Vagina (tissue), 2 donors: ENCODE measurements at places on chromosomes 6 and 20.

GRCh38 chr6:87971605-87972262, 75.9 kb upstream of the SPACA1 start:
- no peak for DNase-seq

DNA sequence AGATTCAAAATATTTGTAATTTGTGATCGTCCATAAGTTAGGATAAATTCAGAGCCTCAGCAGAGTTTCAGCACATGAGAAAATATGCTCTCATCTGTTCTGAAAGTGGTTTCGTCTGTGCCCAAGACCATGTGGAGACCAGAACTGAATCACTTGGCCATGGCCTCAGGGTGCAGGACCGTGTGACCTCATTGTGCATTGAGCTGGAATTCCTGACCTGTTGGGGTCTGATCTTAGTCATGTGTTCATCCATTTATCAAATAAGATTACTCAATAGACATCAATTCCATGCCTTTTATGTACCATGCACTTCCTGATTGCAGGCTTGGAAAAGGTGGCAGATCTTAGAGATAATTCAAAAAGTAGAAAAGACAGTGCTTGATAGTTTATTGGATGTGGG, 680.5 kb downstream of the QKI start:
- peak; percentile 40 for DNase-seq

- DNase-seq = no peak
These were observed 33.0 kb downstream of the HDDC2 start for GRCh38 chr6:125268765-125269164.

- DNase-seq = no peak
These were observed 52.4 kb upstream of the ERVFRD-1 start for GRCh38 chr6:11163932-11164331.

GRCh38 chr20:62758226-62758912, 37.9 kb upstream of the MRGBP start:
- DNase-seq = no peak

DNA sequence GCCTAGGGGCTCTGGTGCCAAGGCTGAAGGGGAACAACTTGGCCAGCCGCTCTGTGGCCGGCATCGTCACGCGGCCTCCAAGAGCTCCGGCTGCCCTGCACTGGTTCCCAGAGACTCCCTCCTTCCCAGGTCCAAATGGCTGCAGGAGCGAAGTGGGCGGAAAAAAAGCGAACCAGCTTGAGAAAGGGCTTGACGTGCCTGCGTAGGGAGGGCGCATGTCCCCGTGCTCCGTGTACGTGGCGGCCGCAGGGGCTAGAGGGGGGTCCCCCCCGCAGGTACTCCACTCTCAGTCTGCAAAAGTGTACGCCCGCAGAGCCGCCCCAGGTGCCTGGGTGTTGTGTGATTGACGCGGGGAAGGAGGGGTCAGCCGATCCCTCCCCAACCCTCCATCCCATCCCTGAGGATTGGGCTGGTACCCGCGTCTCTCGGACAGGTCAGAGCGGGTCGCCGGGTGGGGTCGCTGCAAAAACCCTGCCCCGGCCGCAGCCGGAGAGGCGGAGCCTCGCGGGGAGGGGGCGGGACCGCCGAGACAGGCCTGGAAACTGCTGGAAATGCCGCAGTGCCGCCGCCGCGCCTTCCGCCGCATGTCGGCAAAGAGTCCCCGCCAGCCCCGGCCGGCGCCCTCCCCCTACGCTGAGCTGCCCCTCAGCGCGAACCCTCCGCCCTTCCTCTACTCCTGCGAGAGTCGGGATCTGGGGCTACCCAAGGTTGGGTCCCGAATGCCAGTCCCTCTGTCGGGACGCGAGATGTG, 814 bp upstream of the HSP90AB1 start:
- no peak for DNase-seq

DNA sequence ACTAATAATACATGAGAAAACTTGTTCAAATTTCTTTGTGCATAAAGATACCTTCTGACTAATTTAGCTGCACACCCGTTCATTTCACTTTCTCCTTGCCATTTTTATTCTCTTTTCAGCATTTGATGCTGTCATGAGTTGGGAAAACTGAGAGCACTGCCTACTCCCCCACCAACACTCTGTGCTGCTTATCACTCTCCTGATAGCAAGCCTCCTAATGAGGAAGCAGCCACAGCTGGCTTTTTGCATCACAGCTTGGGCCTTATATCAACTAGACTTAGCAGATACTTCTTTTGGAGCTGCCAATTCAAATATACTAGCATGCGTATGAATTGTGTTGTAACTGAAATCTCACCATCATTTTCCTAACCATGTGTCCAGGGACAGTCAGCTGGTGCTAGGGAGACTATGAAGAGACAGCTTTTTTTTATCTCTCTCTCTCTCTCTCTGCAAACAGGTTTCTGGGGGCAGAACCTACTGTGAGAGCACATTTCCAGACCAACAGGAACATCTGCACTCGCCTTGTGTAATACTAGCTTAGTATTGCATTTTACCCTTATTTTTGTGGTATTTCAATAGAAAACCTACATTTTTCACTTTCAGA, 699.0 kb downstream of the KHDRBS2 start:
- no peak for DNase-seq

DNA sequence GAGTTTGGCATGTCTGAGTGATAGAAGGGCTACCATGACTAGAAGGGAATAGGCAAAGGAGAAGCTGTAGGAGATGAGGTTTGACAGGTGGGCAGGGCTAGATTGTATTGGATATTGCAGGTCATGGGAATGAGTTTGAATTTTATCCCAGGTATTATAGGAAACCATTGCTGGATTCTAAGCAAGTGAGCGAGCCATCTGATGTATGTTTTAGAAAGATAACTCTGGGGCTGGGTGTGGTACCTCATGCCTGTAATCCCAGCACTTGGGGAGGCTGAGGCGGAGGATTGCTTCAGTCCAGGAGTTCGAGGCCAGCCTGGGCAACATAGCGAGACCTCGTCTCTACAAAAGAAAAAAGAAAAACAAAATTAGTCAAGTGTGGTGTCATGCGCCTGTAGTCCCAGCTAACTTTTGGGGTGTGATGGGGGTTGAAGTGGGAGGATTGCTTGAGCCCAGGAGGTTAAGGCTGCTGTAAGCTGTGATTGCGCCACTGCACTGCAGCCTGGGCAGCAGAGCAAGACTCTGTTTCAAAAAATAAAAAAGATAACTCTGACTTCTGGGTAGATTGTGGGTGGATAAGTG, 16.9 kb downstream of the STK4 start:
- DNase-seq = no peak

DNA sequence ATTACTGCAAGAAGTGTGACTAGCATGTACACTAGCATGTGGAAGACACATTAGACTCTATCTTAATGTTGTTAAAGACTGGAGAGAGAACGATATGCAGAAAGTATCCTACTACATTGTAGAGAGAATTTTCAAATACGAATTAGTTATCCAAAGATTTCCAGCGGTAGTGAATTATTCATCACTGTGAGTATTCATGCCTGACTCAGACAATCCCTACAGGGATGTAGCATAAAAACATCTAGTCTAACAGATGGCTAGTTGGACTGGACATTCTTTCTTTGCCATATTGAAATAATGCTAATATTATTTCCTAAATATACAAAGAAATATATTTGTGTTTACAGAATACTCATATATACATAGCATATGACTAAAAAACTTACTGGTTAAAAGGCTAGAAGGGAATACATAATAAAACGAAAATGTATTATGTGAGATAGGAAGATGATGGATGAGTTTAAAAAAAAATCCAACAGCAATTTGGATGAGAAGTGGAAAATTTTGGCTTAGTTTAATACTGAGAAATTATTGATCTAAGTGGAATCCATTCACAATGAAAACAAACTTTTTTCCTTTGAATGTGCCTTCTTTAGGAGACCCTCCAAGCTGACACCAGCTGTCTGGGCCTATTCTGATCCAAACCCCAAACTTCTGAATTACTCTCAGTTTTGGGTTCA, 580.7 kb downstream of the RFPL4B start:
- DNase-seq = no peak

DNA sequence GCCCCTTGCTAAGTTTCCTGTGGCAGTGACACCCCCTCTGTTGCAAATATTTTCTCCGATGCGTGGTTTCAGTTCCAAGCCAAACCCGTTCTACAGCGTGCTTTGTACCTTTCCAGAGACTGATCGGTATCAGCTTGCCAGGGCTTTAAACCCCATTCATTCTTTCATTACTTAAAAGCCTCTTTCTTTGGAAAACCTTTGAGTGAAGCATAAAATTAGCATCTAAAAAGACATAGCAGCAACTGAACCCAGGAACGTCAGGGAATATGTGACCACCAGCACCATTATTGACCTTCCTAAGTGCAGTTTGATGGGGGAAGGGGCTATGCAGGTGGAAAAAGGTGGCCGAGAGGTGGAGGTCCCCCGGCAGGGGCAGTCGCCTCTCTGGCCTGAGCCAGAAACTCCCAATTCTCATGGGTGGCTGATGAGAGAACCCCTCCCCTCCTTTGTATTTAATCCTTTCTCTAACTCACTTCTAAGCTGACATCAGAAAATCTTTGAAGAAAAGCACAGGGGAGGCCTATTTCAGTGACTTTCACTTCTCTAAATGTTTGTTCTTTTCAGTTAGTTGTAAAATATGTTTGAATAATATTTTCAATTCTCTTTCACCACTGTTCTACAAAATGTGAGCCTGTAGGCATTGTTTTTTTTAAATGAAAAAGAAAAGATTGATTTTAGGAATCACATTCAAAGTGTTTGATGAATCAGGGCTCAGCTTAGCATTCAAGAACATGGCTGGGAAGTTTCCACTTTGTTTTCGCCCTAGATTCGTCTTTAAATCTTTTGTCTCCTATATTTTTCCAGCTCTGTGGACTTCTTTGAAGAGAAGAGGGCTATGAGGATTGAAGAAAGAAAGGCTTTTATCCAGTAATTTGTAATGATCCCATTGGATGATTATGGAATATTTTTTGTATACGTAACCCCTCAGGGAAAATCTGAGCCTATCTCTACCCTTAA, 89.2 kb downstream of the RSPH3 start:
- DNase-seq = no peak

- DNase-seq = no peak
These were observed 115.9 kb upstream of the NAA20 start for GRCh38 chr20:19901226-19901625.

- DNase-seq = no peak
These were observed 3.2 kb upstream of the ANKRD60 start for GRCh38 chr20:58231683-58232082.

DNA sequence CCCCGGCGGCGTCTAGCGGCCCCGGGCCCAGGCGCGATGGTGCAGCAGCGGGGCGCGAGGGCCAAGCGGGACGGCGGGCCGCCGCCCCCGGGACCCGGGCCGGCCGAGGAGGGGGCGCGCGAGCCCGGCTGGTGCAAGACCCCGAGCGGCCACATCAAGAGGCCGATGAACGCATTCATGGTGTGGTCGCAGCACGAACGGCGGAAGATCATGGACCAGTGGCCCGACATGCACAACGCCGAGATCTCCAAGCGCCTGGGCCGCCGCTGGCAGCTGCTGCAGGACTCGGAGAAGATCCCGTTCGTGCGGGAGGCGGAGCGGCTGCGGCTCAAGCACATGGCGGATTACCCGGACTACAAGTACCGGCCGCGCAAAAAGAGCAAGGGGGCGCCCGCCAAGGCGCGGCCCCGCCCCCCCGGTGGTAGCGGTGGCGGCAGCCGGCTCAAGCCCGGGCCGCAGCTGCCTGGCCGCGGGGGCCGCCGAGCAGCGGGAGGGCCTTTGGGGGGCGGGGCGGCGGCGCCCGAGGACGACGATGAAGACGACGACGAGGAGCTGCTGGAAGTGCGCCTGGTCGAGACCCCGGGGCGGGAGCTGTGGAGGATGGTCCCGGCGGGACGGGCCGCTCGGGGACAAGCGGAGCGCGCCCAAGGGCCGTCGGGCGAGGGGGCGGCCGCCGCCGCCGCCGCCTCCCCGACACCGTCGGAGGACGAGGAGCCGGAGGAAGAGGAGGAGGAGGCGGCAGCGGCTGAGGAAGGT, 715 bp downstream of the SOX12 start:
- no peak for DNase-seq

DNA sequence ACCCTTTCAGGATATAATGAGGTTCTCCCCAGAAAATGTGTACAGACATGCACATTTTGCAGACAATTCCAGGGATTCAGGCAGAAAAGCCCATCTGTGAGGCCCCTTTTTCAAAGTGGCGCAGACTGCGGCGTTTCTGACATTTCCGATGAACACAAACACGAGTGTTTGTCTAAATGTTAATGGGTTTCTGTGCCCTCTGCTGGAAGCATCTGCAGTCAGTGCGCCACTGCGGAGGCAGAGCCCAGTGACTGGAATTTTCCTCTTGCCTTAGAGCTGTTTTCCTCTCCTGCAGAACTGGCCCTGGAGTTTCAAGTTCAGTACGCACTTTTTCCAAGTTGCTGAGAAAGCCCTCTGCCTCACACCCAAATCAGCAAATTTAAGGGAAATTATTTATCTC, 15.3 kb downstream of the ANKRD60 start:
- DNase-seq = no peak

- DNase-seq = no peak
These were observed 9.0 kb upstream of the EXOC2 start for GRCh38 chr6:701700-702479.

- no peak for DNase-seq
These were observed 74.7 kb upstream of the CITED2 start for GRCh38 chr6:139448998-139449610.

- no peak for DNase-seq
These were observed 107.4 kb downstream of the B3GAT2 start for GRCh38 chr6:70849348-70850069.

- no peak for DNase-seq
These were observed 118.1 kb upstream of the ENPP5 start for GRCh38 chr6:46288835-46289234.

GRCh38 chr6:139960671-139961070, 586.2 kb upstream of the CITED2 start:
- no peak for DNase-seq

GRCh38 chr6:47353871-47354270, 44.2 kb upstream of the TNFRSF21 start:
- no peak for DNase-seq

DNA sequence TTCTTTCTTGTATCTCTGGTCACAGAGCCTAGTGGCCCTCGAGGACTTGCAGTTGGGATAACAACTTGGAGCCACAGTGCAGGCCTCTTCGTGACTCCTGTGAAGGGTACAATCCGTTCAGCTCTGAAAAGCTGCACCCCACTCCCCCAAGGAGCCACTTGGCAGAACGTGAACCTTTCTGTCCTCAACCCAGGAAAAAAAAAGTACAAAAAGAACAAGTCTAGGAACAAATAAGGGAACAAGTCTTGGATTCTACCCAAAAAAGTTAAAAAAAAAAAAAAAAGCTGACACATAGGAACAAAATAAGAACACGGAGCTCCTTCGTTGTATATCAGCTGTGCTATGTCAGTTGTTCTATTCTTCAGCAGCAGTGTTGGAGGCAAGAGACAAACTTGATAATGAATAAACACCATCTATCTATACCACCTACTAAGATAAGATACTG, 77.9 kb upstream of the TULP1 start:
- DNase-seq = peak; percentile 95
